ENCODE measurements at places on chromosomes 3 and 15.

GRCh38 chr3:49358884-49359225, 702 bp upstream of the GPX1 start:
- no peak for DNase-seq

GRCh38 chr3:3476669-3477068, 297.2 kb upstream of the CRBN start:
- DNase-seq, result no peak

- no peak for DNase-seq
These were observed 27.2 kb upstream of the PHLDB2 start for GRCh38 chr3:111831840-111832239.

- DNase-seq, result no peak
These were observed 1.7 kb downstream of the MEIS2 start for GRCh38 chr15:37098468-37099318.

All from SIG-M5 (cell line).